ENCODE measurements at places on chromosomes 5 and 9.

- no peak for DNase-seq
Measured at GRCh38 chr9:5440426-5440825, 2.7 kb upstream of the PLGRKT start.

DNA sequence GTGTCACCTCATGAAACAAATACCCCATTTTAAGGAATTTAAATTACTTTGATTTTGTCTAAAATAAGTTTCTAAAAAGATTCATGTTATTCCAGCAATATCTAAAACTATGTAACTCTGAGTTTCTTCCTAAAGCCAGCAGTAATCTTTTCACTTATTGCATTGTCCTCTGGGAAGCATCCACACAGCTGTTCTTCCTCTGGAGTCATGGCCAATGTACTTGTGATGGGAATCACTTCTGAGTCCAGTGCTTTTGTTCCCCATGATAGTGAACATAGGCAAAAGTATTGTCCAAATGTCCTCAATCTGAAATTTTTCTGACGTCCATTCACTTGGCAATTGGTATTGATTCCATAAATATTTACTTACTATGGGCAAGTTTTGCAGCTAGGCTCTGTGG lies 125.0 kb downstream of the STARD4 start:
- DNase-seq, result no peak

- DNase-seq, result no peak
Measured at GRCh38 chr9:36997414-36997813, 36.7 kb downstream of the PAX5 start.

DNA sequence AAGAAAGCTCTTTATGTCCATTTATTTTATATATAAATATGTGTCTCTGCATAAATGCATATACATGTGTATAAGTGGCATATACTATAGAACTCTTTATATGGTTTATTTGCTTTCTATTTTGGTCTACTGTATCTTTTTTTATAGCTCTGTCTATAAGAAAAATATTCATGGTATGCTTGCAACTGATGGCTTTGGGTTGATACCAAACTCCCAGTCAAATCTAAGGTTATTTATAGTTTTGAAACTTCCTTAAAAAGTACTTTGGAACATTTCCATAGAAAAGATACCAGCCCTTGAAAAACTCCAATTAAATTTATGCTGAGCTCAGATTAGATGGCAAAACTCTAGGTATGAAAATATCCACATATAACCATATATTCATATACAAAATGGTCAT lies 120.0 kb upstream of the KLF9 start:
- DNase-seq, result no peak

DNA sequence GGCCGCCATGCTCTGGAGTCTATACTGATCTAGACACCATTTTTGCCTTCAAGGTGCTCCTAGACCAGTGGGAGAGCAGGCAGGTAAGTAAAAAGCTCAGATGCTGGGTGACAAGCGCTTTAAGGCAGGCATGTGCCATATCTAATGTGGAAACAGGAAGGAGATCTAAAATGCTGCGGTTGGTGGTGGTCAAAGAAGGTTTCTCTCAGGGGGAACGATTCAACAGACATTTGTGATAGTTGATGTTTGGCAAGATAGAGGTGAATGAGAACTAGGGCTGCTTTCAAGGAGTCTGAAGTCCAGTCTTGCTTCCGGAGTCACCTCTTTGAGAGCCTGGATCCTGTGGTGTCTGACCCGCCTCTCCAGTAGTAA lies 146.2 kb upstream of the KLF4 start:
- no peak for DNase-seq

GRCh38 chr9:133101356-133102189 lies 19.5 kb downstream of the RALGDS start:
- DNase-seq, result no peak

GRCh38 chr5:31500256-31500655 lies 31.6 kb downstream of the DROSHA start:
- DNase-seq, result no peak

DNA sequence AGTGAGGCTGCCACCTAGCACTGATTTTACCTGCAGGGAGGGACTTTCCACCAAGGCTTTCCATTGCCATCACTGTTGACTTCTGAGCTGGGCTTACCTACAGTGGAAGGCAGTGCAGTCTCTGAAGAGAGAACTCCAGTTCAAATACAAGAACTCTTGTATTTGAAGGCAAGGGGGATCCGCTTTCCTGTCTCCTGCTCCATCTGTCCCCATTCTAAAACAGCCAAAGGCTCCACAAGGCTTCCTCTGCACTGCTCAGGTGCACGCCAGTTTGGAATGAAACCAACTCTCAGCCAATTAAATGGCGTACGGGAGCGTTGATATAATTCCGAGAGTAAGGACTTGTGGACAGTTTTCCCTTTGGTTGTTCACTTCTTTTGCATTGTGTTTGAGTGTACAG lies 66.0 kb upstream of the CXCL14 start:
- no peak for DNase-seq
